ENCODE measurements at places on chromosomes 2 and 18.

- no peak for DNase-seq
These were observed 40.7 kb upstream of the C2orf66 start for GRCh38 chr2:196849895-196850294.

DNA sequence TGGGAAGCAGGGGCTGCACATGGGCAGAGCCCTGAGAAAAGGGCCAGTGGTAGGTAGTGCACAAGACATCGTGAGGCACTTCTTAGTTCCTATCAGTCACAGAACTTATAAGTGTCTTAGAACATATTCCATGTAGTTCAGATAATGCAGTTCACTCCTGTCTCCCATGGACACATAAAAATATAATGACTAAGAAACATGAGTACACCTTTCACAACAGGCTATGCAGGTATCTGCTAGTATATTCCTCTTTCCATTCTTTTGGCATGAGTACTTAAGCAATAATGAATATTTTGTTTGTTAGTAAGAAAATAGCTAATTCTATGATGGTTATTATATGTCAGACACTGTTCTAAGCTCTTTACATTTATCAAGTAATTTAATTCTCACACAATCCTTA lies 808.4 kb downstream of the BCL11A start:
- no peak for DNase-seq

DNA sequence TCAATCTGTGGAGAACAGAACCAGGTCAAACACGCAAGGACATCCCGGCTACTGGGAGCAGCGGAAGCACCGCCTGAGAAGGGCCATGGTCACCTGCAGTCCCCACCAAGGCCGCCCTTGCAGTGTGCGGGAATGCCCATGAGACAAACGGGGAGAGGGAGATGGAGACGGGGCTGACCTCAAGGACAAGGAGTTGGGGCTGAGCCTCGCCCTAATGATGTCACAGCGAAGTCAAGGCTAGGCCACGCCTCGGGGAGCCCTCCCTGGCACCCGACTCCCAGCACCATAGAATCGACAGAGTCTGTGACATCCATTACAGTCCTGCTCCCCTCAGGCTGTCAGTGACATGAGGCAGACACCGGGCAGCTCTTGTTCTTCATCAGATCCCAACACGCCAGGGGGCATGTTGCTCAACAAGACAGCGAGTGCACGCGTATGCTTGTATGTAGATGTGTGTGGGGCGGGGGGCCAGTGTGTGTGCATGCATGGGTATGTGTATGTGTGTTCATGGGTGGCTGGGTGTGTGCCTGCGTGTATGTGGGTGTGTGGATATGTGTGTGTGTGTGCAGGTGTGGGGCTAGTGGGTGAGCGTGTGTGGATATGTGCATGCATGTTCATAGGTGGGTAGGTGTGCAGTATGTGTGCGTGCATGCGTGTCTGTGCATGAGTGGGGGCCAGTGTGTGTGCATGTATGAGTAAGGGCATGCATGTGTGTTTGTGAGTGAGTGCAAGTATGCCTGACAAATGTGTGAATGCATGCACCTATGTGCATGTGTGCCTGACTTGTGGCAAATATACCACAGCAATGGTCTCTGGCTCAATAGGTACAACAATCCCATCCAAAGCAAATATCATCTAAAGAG lies 57.0 kb downstream of the ANKMY1 start:
- DNase-seq, result no peak

DNA sequence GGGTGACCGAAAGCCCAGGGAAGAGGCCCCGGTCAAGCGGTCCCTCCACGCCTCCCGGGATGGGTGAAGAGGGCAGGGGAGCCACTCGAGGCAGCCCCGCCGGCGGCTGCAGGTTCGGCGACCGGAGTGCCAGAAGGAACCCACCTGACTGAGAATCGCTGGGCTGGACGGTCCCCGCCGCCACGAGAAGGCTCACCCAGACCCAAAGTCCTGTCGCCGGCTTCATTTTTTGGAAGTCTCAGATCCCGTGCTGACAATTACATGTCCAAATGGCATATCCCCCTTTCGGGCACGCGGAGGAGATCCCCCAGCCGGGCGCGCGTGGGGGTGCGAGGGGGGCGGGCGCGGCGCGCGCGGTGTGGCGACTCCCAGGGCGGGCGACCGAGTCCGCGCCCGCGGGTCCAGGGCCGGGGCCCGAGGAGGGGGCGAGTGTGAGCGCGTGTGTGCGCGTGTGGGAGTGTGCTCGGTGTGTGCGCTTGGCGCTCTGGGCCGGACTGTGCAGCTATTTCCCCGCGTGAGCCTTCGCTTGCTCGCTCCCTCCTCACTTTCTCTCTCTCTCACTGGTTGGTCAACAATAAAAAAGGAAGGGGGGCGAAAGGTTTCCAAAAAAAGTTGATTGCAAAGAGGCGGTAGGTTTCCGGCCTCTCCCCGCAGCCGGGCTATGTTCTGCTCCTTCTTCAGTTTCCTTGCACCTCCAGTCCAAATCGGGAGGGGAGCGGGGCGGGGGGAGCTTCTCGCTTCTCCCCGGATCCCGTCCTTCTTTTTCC lies at the start of gene ERBB4:
ERBB4 (minus strand) TSS at position 498 of the 767 bp plus-strand sequence; CDS start at position 226, 272 bp downstream.
- no peak for DNase-seq

- DNase-seq, result no peak
These were observed 19.0 kb downstream of the DYM start for GRCh38 chr18:49441338-49441938.

- no peak for DNase-seq
These were observed 14.8 kb downstream of the TMEM237 start for GRCh38 chr2:201628545-201628944.

DNA sequence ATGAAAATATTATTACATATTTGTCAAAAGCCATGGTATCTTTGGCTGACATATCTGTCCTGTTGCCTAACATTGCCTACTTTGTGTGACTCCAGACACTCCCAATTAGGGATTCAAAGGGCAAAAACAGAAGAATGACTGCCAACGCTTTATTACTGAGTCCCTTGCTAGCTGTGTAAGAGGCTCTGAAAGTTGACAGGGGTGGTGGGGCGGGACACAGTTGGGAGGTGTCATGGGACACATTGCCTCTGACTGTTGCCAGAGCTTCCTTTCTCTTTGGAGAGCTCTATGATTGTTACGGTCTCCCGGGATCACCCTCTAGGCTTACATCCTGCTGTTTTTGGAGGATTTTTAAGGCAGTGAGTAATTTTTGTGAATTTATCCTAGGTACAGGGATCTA lies 249.6 kb upstream of the ACVR2A start:
- no peak for DNase-seq

DNA sequence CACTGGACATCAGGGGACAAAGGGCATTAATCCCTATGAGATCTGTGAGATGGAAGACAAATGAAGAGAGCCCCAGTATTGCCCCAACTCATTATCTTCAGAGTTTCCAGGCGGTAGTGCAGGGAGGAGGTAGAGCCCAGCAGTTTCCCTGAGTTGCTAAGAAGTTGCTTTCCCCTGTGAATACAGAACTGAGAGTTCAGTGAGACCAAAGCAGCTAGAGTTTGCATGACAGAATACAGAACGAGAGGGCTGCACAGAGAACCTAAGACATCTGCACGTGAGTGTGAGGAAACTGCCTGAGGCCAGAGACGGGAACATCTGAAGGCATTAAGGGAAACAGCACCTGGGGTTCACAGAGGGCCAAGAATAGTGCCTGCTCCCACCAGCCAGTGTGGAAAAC lies 18.1 kb upstream of the PGAP1 start:
- DNase-seq, result no peak

GRCh38 chr2:26335231-26335630 lies 10.7 kb upstream of the SELENOI start:
- no peak for DNase-seq

DNA sequence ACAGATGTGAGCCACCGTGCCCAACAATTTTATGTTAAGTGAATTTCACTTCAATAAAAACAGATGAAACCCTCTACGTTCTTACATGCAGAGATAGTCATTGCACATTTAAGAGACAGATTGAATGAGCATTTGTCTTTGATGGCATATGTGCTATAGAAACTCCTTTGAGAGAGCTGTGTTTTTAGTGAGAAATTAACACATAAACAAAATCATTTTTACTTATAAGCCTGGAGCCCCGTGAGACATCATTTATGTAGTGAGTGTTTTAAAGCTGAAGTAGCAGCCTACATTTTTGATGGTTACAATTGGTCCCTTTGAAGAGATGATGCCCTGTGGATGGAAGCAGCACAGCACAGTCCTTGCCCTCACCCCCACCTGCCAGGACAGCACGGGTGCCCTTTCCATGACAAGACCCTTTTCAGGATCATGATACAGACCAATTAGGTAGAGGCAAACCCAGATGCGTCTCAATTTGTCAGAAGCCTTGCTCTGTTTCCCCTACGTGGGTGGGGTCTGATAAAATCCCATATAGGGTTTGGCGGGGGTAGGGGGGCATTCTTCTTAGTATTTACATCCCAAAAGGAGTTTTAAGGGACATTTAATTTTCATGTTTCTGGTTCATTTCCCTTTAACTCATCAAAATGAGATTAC lies 237.1 kb downstream of the BCL2 start:
- no peak for DNase-seq

DNA sequence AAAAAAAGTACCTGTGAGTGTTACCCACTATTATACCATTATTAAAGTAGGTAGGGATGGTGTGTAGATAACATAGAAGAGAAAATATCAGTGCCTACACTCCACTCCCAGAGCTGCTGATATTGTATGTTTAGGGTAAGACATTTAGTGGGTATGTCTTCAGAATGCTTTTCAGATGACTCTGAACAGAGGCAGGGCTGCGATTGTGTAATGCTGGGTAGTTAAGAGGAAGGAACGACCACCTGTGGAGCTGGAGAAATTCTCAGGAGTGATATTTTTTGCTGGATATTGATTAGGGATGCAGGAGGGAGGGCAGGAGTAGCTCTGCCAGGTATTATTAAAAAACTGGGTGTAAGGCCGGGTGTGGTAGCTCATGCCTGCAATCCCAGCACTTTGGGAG lies 2.8 kb downstream of the CNOT11 start:
- no peak for DNase-seq

DNA sequence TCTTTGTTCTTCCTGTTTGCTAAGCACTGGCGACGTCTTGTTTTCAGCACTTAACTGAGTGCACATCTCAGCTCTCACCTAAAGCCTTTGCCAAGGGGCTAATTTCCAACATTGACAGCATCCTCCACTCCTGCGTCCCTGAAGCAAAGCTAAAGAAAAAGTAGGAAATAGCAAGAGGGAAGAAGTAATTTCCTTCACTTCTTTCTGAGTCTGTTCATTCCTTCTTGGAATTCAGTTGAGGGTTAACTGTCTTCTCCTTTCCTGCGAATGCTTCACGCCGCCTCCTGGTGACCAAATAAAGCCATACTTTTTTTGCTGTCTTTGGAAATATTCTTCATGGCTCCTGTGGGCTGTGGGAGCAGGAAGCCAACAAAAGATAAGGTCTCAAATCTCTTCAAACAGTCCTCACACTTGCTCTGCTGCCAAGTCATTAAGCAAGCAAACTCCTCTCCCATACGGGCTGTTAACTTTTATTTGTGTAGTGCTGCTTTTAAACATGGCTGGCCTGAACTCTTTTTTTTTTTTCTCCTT lies 100.9 kb downstream of the DPP10 start:
- no peak for DNase-seq

GRCh38 chr2:134123332-134123731 lies 130.5 kb upstream of the MGAT5 start:
- no peak for DNase-seq

DNA sequence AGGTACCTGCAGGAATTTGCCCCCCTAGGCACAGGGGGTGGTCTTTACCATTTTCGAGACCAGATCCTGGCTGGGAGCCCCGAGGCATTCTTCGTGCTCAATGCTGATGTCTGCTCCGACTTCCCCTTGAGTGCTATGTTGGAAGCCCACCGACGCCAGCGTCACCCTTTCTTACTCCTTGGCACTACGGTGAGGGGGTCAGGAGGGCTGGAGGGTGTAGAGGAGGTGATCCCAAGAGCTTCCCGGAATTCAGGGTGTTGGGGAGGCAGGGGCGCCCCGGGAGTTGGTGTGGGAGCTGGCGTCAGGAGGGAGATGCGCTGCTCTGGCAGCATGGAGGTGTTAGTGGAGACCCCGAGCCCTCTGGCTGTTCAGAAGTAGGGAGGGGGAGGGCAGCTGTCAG lies 3.2 kb downstream of the GMPPA start:
- DNase-seq, result no peak

- no peak for DNase-seq
These were observed 6.9 kb downstream of the CREG2 start for GRCh38 chr2:101380376-101380775.

DNA sequence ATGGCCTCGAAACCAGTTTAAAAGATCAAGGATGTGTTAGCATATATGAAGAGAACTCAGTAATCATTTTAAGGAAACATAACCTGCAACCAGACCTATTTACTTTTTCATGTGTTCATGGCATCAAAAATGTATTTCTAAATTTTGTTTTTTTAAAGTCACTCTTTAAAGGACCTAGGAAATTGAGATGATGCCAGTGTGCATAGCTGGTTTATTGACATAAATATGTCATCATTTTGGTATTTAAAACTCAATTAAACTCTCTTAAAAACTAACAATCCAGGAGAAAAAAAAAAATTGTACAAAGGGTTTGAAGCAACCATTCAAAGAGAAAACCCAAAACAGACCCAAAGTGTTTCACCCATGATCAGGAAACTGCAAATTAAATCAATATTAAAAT lies 198.9 kb upstream of the RND3 start:
- no peak for DNase-seq

DNA sequence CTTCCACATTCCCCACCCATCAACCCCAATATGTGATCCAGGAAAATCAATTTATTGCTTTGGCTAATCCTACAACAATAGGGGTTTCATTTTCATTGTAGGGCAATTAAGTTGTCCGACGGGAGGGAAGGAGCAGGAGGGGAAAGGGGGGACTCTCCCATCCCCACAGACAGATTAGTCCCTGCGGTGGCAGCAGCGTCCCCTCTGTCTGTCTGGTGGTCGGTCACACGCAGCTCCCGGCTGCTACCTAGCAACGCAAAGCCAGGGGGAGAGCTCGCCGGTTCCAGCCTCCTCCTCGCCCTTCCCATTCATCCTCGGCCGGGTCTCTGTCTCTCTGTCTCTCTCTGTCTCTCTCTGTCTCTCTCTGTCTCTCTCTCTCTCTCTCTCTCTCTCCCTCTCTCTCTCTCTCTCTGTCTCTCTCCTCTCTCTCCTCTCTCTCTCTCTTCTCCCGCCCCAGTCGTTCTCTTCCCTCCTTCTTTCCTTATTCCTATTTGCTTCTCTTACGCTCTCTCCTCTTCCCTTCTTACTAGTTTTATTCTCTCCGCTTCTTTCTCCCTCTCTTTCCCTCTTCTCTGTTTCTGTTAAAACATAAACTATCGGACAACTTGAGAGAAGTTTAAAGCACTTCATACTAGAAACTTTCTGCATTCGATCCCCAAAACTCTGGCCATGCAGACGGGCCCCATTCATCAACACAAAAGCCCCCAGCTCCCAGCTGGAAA lies 1.2 kb downstream of the LRP2 start:
- no peak for DNase-seq

DNA sequence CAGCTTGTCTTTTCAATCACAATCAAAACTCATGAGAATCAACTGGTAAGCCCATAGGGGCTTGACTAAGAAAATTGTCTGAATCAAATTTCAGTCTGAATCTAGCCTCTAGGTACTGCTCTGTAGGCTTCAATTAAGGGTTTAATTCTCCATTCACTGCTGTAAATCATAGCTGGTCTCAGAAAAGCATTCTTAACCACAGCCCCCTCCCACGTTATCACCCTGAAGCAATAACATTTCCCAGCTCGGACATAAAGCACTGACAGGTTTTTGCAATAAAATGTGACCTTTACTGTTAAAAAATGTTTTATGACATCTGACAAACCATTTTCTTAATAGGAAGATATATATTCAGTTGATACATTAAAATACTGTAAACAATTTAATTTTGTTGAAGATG lies 55.0 kb downstream of the LRP1B start:
- DNase-seq, result no peak

GRCh38 chr2:240566203-240567136 lies 1.8 kb upstream of the RNPEPL1 start:
- DNase-seq, result peak; percentile 83

GRCh38 chr2:84980263-84980983 lies 9.5 kb downstream of the KCMF1 start:
- no peak for DNase-seq

All from stimulated activated CD4-positive, alpha-beta T cell treated with anti-CD3 and anti-CD28 coated beads, Interleukin-1b, Interleukin-23, amount 100 ng/mL, for 24 hours (primary cell).